Globus pallidus (tissue), 1 donor: ENCODE measurements at places on chromosomes 7 and 10.

GRCh38 chr7:111162692-111163091 is 71.8 kb downstream of the LRRN3 start:
- DNase-seq = no peak

- DNase-seq = no peak
Observed at GRCh38 chr7:4049202-4049601, 632.9 kb upstream of the FOXK1 start.

DNA sequence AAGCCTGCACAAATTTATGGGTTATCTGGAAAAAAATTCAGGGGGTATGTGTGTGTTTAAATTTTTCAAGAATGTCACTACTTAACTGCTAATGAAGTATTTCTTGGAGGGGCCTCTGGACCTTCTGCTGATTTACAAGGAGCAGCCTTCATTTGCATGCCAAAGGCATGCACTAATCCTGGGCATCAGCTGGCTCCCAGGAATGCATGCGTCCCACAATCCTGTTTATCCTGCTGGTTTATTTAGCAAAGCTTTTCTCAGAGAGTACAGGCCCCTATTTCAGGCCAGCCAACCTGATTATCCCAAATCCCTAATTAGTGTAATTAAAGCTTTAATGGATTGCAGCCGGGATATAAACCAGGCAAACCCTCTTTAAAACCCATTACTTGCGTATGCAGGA is 170.4 kb downstream of the TAX1BP1 start:
- no peak for DNase-seq

DNA sequence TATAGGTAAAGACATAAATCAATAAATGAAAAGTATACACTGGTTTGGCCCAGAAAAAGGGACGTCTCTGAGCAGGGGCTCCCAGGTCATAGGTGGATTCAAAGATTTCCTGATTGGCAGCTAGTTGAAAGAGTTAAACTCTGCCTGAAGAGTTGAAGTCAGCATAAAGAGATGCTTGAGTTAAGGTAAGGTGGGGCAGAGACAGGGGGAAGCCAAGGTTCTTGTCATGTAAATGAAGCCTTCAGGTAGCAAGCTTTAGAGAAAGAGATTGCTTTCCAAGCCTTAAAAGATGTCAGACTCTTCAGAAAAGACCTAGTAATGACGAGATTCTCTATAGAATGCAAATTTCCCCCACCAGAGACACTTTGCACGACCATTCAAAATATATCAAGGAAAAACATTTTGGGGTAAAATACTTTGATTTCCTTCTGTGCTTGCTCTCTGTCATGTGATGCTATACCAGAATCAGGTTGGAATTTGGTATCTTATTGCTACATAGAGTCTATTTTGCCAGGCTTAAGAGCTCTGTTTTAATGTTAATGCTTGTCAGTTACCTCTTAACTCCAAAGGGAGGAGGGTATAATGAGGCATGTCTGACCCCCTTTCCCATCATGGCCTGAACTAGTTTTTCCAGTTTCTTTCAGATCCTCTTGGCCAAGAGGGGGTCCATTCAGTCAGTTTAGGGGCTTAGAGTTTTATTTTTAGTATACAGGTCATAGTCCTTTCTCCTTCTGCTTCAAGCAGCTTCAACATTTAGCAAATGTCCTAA is 429.6 kb downstream of the ADRA2A start:
- no peak for DNase-seq

DNA sequence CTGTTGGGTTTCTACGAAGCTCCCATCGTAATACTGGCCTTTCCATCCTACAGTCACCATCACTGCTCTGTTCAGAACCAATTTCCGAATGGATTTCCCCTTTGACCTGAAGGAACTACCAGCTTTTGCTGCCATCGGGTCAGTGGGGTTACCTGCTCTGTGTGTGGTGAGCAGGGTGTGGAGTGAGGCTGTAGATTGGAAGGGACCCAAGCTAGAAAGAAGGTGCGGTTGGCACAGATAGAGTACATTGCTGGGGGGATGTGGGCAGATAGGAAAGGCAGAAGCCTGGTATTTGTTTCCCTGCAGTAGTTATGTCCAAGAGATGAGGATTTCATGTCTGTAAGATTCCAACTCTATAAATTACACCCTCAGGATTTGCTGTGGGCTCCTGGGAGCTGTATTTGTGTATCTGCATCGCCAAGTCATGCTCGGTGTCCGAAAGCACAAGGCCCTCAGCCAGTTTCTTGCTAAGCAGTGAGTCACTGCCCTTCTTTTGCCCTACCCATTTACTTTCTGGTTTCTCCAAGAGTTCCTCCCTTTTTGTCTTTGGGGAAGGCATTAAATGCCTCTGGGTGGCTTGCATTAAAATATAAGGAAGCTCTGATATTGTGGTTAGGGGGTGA is 15.4 kb downstream of the CLCN1 start:
- DNase-seq = no peak

GRCh38 chr10:73628405-73628804 is 12.9 kb downstream of the MYOZ1 start:
- no peak for DNase-seq

DNA sequence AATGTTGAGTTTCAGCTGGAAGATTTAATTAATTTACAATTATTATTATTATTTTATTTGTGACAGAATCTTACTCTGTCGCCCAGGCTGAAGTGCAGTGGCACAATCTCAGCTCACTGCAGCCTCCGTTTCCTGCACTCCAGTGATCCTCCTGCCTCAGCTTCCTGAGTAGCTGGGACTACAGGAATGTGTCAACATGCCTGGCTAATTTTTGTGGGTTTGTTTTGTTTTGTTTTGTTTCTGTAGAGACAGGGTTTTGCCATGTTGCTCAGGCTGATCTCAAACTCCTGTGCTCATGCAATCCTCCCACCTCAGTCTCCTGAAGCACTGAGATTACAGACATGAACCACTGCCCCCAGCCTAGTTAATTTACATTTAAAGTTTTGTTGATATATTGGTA is 93.8 kb upstream of the MEOX2 start:
- DNase-seq = no peak

GRCh38 chr7:130632111-130632510 is 36.4 kb downstream of the COPG2 start:
- DNase-seq = no peak

- DNase-seq = no peak
Observed at GRCh38 chr7:151133266-151133985, 34.1 kb downstream of the GBX1 start.

DNA sequence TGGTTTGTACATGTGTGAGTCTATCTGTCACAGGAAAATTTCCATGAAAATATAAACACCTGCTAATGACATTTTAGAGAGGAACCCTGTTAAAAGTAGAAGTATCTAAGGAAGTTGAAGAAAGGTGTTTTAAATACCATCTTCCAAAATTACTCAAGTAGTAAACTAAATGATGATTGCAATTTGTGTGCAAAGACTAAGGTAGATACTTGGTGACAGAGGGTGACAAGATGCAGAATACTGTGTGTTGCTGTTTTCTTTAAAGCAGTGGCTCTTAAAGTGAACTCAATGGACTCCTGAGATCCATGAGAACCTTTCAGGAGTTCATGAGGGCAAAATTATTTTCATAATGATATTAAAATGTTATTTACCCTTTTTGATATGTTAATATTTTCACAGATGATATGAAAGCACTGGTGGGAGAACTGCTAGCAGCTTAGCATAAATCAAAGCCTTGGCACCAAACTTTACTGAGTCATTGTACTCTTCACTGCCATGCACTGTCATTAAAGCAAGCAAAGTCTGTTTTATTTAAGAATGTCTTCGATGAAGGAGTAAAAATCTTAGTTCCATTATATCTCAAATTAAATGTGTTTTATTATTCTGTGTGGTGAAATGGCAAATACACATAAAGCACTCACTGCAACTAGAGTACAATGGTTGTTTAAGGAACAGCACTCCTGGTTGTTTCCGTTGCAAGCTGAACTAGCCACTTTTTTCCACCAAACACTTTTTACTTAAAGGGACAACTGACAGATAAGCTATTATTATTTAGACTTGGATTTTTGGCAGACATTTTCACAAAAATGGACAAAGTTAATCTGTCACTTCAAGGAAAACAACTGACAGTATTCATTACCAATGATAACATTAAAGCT is 133.7 kb downstream of the LRRN3 start:
- DNase-seq = no peak

DNA sequence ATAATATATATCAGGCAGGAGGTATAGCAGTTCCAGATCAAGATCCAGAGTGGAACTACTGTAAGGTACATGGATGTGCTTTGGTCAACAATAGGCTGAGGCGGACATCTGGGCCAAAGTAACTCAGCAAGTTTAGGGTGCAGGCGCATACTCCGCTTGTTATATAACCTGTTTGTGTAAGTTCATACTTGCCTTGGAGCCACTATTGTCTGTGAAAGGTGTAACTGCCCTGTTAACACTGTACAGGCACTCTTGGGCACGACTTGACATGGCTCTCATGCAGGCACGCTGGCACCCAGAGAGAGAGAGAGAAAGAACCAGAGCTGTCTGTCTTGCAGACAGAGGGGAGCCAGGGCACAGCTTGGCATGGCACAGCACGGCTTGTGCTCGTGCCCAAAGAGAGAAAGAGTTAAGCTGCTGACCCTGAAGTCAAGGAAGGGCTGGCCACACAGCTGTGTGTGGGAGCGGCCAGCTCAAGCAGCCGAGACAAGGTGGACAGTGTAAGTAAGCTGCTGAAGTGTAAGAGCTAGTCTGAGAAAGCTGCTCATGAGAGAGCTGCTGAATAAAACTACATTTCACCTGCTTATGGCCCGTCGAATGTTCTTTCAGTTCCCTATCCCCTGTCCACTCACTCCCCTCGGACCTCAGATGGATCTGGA is 47.8 kb upstream of the KAT6B start:
- no peak for DNase-seq
